DMS79 treated with DMSO at 0.1 percent for 48 hours (cell line): ENCODE measurements at places on chromosomes 11 and 22.

GRCh38 chr11:20089796-20090653 is 70.2 kb downstream of the DBX1 start:
- peak; percentile 23 for DNase-seq

DNA sequence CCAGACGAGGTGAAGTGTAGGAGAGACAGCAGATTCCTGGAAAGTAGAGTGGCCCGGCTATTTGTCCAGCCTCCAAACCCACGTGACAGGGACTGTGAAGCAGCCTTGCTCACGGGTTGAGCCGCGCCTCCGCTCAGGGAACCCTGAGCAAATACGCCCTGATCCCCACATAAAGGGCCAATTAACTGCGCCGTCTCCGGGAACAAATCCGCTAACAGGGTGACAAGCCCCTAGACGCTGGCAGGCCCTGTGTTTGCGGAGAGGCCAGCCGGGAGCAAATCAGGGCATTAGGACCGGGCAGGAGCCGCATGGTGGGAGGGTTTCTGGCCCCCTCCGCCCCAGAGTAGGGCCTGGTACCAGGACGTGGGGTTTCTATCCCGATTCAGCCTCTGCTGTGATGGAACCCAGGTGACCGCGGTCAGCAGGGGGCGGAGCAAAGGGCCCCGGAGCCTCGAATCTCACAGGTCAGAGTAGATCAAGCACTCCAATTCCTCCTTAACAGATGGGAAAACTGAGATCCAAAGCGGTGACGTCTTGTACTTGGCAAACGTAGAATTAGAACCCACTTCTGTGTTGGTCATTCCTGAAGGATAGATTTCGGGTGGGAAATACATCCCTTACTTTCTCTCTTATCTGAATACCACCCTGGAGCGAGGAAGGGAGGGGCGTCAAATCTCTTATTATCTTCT is 2.0 kb upstream of the ROBO3 start:
- no peak for DNase-seq

- no peak for DNase-seq
These were observed 965 bp downstream of the OR9Q1 start for GRCh38 chr11:58024601-58025091.

DNA sequence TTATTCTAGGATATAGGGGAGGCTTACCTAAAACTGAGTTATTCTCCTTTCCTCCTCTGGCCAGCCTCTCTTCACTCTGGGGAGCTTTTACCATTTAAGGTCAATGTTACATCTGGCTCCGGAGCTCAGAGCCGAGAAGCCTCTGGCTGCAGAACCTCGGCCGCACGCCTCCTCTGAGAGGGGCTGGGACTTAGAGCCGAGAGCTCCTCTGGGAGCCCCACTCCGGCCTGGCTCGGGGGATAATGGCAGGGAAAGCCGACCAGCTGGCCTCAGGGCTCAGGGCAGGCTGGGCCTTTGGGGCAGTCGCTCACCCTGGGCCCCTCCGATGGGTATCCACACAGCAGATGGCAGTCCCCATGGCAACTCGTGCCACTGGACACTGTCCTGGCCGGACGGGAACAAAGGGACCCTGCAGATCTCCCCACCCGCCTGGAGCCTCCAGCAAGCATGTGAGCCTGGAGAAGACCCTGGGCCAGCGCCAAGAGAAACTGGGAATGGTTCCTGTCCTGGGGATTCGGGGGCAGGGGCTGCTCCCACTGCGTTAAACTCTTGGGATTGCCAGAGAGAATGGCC is at the start of gene IRAG1:
Gene IRAG1 (minus strand): TSS at position 247 of the 573 bp plus-strand sequence. CDS start 153 bp downstream, at position 94.
- no peak for DNase-seq

DNA sequence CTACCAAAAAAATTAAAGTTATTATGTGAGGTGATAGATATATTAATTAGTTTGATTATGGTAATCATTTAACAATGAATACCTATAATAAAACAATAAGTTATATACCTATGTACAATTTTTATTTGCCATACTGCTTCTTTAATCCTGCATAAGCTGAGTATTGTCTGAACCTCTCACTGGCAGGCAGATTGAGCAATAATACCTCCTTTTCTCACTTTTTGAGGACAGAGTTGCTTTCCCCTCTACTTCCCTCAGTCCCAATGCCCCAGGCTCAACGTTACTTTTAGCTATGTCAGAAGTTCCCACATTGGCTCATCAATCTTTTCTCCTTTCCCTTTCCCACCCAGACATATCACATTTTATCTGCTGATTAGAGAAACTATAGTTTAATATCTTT is 1.8 kb upstream of the OR51B6 start:
- no peak for DNase-seq

DNA sequence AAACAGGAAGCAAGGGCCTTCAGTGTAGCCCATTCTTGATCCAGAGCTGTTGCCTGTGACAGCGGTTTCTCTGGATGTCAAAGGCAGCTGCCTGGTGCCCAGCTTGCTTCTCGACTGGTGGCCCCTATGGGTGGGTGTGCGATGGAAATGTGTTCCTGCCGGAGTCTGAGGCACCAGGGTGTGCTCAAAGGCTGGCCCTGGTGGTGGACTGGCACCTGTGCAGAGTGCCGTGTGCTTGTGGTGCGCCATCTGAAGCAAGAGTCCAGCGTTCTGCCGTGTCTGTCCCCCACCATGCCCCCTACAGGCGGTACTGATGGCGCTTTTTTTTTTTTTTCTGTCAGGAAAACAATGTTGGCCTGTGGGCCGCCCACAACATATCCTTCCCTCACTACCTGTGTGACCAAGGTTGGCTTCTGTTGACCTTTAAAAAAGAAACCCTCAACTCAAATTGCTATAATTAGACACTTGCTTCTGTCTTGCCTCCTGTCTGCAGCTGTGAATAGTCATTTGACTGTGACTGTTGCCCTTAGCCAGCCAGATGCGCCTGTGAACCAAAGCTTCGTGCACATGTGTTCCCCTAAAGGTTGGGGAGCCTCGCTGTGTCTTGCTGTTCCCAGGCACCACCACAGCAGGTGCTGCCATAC is 4.7 kb upstream of the RANBP1 start:
- DNase-seq: no peak

GRCh38 chr22:47032956-47033647 is 270.7 kb downstream of the TBC1D22A start:
- no peak for DNase-seq

DNA sequence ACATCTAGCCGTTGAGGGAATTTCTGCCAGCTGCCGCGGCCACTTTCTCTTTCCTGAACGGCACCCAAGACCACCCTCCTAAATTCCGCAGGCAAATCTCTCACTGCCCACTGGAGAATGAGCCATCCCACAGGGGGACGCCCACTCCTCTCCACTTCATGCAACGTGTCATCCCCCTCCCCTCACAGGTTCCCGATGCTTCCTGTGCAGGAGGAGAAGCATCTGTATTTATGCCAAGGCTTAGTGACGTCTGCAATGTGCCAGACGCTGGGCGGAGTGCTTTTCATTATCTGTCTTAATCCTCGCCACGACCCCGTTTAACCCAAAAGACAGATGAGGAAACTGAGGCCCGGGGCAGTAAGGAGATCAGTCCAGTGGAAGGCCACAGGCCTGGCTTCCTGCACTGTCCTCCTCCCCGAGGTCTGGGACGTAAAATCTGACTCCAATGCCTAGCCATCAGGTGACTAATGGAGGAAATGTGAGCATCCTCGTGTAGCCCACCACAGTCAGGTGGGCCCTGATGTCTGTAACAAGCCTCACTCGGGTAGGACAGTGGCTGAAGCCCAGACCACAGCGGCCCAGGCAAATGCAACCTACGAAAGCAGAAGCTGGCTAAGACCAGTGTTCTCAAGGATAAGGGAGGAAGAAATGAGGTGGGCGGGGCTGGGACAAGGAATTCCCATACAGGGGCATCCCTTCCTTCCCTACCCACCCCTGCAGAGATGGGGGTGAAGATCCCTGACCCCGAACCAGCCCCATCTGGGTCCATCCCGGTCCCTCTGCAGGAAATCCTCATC is 23.1 kb downstream of the MN1 start:
- no peak for DNase-seq

GRCh38 chr22:36733271-36733670 is 29.7 kb upstream of the CACNG2 start:
- DNase-seq: no peak

DNA sequence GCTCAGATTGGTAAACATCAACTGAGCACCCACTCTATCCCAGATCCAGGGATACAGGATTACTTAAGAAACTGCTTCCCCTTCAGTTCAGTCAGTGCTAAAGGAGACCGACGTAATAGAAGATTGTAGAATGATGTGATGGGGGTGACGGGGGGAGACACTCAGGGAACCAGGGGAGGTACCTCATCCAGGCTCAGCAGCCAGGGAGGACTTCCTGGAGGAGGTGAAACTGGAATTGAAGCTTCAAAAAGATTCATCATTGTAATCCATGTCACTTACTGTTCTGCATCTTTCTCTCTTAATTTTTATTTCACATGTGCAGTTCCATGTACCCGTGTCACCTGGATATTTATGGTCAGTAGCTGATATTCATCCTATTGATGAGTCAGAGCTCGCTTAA is 19.1 kb upstream of the TEF start:
- no peak for DNase-seq

DNA sequence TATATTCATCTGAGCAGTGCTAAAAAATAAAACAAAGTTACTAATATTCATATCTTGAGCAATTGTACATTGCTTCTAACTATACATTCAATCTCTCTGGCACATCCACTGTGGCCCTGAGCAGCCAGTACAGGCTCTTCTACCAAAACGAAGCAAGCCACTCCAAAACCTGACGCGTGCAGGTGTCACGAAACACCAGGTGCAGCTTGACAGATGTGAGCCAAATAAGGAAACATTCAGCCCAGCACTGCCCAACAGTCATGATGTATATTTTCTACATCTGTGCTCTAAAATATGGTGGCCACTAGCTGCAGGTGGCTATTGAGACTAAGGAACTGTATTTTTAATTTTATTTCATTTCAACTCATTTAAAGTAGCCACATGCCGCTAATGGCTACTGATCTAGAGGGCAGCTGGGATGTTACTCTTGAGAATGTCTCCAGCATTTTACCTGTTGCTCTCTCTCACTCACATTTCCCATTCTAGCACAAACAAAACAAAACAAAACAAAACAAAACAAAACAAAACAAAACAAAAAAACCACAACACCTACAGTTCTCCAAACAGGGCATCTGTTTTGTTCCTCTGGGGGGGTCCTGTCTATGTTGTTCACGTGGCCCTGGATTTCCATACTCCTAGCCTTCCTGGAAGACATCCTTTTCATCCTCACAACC is 77.7 kb downstream of the LARGE1 start:
- peak; percentile 18 for DNase-seq

DNA sequence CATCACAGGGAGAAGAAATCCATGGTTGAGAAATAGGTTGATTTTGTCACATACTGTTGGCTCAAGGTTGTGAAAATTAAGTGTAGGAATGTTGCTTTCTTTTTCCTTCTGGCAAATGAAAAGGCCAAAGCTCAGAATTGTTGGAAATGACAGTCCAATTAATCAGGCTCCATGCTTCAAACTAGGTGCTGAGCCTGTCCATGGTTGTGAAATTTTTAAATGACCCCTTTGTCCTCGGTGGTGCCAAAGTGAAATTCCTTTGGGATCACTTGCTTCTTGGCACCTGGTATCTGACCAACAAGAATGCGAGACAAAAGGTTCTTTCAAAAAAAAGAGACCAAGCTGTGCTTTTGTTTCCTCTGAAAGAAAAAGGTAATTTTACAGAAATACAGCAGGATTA is 451.9 kb downstream of the ETS1 start:
- DNase-seq: no peak

GRCh38 chr11:68432874-68433273 is 27.7 kb upstream of the PPP6R3 start:
- no peak for DNase-seq

GRCh38 chr11:130711193-130711592 is 205.1 kb downstream of the SNX19 start:
- DNase-seq: no peak

- no peak for DNase-seq
These were observed 89.5 kb downstream of the GGTLC2 start for GRCh38 chr22:22733881-22734373.

DNA sequence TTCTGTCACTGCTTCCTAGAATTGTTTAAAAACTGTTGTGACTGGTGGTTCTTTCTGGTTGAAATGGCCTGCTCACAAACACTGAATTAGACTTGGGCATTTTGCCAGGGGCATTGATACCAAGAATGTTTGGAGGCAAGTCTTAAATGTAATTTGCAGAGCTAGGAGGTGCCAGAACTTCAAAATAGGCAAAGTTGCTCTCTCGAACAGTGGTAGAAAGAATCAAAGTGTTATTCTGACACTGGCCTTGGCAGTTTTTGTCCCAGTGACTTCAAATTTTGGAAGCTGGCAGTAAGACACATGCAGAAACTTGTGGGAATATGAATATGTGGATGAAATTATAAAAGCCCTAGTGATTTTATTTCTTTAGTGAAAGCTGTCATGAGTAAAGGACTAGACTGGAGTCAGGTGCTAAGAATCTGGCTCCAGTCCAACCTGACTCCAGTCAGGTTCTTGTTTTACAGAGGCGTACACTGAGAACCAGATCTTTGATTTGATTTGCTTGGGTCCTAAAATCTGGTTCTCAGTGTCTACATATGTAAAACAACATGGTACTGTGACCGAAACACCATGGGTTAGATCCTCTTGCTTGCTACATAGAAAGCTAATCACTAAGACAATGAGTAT is 20.9 kb downstream of the SVIP start:
- no peak for DNase-seq

- no peak for DNase-seq
These were observed 66.8 kb downstream of the THAP12 start for GRCh38 chr11:76313913-76314740.

- DNase-seq: no peak
These were observed 1.4 kb upstream of the MOB2 start for GRCh38 chr11:1487851-1488574.

GRCh38 chr22:50440544-50441249 is 34.1 kb downstream of the SBF1 start:
- DNase-seq: no peak
